ENCODE measurements at places on chromosomes 1 and 21.

DNA sequence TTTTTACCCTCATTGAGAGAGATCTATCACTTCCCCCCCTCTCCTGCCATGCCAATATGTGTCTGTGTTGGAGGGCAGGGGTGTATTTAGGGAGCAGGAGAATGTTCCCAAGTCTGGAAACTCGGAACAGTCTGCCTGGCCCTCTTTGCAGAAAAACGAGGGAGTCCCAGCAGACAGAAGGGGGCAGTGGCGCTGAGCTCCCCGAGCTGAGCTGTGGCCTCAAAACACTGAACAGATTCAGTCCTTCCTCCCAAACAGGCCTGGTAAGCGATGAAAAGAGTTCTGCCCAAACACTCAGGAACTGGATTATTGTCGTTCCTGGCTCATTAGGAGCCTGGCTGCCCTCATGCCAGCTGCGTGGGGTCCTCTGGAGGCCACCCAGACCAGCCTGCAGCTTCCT lies 981 bp downstream of the CLDN14 start:
- no peak for DNase-seq

DNA sequence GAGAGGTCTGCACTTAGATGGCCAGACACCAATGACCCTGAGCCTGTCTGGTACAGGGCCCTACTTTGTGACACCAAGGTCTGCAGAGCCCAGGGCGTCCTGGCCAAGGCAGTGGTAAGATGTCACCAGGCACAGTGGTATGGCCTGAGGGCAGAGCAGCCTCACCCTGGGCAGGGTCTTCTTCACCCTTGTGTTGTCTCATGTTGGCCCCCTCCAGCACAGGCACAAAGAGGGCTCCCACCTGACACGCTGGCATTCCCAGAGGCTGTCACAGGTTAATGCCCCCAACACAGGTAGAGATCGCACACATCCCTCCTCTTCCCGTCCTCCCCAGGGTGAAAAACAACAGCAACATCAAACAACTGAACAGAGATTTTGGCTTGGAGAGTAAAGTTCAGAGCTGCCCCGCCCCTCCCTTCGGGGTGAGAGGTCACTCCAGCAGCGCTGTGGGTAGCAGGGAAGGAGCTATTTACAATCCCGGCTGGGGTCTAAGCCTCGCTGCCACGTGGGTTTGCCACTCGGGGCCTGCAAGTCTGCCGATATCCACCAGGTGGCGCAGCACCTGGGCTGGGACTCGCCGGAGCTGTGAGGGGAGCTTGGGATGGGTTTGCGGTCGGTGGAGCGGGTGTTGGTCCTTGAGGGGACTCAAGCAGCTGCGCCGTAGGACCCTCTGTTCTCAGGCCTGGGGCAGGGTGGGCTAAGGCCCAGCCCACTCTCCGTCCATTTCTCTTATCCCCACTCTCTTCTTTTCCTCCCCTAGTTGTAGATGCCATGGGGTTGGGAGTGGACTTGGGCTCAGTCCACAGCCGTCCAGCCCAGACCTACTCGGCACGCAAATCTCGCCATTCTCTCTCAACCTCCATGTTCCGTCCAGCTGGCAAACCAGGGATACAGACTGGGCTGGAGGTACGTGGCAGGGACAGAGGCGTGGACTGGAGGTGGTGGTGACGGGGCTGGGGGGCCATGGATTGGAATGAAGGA lies 12.7 kb downstream of the EFNA3 start:
- peak; percentile 30 for DNase-seq

- no peak for DNase-seq
Measured at GRCh38 chr1:51516649-51517158, 2.4 kb downstream of the EPS15 start.

DNA sequence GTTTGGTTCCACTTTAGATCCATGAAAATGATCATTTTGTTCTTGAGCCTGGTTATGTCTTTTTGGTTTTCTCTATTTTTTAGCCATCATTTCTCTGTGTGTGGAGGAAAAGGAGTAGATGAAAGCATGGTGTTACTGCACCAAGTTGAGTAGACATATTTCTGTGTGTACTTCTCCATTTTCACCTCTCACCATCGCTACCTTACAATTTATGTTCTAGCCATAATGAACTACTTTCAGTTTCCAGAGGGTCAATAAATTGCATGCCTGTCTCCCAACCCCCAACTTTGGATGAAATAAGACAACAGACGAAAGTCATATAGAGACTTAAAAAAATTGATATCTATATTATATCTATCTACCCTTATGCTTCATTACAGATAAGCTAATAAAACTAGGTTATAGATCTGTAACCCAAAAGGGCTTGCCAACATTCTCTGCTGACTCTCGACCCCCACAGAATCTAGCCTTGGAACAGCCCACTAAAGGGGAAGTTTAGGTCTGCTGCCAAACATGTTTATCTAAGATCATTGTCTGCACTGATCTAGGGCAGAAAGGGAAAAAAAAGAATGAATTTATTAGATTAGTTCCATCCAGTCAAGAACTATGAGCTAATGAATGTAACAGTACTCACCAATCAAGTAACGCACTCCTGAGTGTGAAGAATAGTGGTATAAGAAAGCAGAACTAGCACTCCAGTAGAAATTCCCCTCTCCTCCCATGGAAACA lies 7.5 kb upstream of the MAN1A2 start:
- no peak for DNase-seq

- DNase-seq, result no peak
Measured at GRCh38 chr1:247322442-247322841, 9.2 kb downstream of the ZNF496 start.

DNA sequence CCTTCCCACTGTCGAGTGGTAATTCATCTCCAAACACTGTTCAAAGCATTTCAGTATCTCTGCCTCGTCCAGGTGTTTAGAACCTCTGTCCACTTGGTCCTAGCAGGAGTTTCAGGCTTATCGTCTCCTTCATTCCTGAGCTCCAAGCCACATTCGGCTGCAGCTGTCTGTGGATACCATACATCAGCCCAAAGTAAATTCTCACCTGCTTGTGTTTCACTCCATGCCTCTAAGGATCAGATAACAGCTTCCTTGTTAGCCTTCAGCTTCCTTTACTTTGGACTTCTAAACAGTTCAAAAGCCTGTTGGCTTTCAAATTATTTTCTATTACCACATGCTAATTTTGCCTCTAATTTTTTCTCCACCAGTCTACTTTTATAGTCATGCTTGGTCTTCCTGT lies 219.0 kb upstream of the L1TD1 start:
- no peak for DNase-seq

DNA sequence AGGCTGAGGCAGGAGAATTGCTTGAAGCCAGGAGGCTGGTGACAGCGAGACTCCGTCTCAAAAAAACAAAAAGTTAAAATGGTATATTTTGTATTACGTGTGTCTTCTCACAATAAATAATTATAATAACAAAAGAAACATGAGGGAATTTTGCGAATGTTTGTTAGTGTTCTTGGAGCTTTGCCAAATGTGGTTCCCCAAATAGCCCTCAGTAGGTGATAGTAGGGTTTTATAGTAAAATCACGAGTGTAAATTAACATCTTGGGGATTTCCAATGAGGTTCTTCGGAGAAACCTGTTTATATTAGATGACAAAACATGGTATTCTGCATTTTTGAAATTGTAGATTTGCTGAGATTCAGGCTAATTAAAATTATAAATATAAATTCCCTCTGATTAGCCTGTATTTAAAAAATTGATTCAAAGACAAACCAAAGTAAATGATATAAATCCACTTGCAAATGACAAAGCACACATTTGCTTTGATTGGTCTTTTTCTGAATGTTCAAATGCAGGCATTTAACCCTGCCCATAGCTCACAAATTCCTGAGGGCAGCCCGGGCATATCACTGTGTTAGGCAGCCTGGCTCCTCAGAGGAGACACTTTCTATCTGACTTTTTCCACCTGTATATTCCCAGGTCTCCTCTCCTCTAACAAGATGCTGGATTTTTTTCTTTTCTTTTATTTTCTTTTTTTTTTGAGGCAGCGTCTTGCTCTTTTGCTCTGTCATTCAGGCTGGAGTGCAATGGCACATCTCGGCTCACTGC lies 50.3 kb upstream of the TSNAX start:
- DNase-seq, result no peak

GRCh38 chr1:23643736-23644554 lies 47.7 kb upstream of the RPL11 start:
- DNase-seq, result peak; percentile 43

- DNase-seq, result no peak
Measured at GRCh38 chr1:214658785-214659184, 55.8 kb downstream of the CENPF start.

DNA sequence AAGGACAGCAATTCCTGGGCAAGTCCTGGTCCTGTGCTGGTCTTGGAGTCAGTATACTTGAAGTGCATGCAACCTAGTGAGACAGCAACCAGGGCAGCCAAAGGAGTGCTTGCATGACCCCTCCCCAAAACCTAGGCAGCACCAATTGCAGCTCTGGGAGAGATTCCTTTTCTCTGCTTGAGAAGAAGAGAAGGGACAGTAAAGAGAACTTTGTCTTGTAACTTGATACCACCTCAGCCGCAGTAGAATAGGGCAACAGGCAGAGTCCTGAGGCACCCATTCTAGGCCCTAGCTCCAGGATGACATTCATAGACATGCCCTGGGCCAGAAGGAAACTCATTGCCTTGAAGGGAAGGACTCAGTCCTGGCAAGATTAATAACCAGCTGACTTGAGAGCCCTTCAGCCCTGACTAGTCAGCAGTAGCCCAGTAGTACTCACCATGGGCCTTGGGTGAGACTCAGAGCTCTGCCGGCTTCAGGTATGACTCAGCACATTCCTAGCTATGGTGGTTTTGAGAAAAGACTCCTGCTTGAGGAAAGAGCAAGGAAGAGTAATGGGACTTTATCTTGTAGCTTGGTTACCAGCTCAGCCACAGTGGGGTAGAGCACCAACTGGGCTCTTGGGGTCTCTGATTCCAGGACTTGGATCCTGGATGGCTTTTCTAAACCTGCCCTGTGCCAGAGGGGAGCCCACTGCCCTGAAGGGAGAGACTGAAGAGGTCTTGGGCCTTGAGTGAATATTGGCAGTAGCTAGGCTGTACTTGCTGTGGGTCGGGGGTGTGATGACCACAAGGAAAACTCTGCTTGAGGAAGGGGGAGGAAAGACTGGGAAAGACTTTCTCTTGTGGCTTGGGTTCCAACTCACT lies 51.7 kb upstream of the ACADM start:
- no peak for DNase-seq

- no peak for DNase-seq
Measured at GRCh38 chr1:168719306-168720111, 9.5 kb downstream of the DPT start.

DNA sequence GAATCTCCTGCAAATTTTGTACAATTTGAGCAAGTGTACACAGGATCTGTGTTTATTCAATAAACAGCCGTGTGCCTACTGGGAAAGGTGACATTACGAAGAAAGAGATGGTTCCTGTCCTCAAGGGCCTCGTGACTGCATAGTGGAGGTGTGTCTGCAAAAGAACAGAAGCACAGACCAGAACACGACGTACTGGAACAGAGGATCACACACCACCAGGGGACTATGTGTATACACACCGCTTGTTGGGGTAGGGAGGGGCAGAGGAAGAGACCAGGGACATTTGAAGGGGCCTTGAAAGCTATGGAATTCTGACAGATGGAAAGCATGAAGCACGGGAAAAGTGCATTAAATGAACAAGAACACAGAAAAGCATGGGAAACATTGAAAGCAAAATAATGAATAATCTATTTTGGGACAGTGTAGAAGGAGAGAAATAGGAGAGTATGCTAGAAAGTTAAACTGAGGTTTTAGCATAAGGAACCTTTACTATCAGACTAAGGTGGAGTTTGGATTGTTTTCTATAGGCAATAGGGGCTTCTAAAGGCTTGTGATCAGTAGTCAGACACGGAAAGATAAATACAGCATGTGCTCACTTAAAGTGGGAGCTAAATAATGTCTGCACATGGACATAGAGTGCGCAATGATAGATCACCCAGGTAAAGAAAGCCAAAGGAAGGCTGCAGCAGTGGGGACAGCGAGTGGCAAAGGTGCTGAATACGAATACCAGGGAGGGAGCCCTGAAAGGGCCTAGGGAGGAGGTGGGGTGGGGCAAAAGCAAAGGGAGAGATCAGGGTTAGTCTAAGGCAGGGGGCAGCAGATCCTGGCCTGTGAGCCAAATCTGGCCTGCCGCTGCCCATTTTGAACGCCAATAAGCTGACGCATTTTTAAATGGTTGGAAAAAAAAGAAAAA lies 11.0 kb downstream of the JAK1 start:
- no peak for DNase-seq

GRCh38 chr1:145959333-145959732 lies 1.5 kb upstream of the LIX1L start:
- DNase-seq, result no peak

DNA sequence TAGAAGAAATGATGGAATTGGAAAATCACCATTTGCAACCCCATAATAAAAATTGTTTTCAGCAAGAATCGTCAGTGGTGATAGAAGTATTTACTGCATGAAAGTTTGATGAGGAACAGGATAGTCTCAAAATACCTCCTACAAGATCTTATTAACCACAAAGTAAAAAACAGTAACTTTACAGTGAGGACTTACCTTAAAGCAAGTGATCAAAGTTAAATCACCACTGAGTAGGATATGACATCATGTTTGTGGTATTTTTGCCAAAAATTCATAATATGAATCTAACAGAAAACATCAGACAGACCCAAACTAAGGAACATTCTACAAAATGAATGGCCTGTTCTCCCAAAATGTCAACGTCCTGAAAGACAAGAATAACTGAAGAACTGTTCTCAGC lies 19.9 kb downstream of the ALDH9A1 start:
- no peak for DNase-seq

DNA sequence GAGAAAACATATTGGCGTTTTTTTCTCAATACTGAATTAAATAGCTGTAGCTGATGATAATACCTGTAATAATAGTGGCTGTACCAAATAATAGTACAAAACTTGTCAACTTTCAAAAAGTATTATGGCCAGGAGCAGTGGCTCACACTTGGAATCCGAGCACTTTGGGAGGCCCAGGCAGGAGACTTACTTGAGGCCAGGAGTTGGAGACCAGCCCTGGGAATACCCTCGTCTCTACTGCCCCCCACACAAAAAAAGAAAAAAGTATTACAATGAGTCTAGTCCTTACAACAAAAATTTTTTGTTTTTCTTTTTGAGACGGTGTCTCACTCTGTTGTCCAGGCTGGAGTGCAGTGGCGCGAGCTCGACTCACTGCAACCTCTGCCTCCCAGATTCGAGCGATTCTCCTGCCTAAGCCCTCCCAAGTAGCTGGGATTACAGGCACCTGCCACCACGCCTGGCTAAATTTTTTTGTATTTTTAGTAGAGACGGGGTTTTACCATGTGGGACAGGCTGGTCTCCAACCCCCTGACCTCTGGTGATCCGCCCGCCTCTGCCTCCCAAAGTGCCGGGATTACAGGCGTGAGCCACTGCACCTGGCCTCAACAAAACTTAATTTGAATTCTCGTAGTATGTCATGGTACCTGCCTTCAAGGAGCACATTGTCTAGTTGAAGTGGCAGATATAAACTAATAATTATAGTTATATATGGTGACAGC lies 1.4 kb downstream of the RBBP4 start:
- no peak for DNase-seq

All from DMS 273 treated with DMSO at 0.1 percent for 48 hours (cell line).